ENCODE measurements at places on chromosomes 12 and 14.

DNA sequence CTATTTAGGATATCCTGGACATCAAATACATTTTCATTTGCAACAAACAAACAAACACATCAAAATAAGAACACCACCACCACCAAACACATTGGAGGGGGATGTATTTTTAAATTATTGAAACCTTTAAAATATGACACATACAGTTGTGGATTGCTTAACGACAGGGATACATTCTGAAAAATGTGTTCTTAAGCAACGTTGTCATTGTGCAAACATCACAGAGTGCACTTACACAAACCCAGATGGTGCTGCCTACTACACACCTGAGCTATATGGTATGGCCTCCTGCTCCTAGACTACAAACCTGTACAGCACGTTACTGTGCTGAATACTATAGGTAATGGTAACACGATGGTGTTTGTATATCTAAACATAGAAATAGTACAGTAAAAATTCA is 19.4 kb downstream of the PYGL start:
- DNase-seq = no peak

DNA sequence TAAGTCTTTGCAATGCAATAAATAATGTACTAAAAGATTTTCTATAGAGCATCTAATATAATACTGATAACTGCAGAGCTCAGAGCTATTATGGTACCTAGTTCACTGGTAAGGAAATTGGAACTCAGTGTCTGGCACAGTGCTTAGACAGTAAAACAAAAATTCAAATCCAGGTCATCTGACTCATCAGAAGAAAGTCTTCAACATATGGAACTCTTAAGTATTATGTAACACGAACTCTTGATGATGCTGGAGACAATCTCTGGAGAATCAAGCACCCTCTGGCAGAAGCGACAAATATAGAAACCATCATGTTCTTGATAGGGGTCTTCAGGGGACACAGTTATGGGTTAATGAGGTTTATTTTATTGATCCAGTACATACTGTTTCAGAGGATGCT is 37.3 kb upstream of the TRHDE start:
- no peak for DNase-seq

- DNase-seq = peak; percentile 62
Measured at GRCh38 chr14:99229654-99230207, 42.3 kb downstream of the BCL11B start.

DNA sequence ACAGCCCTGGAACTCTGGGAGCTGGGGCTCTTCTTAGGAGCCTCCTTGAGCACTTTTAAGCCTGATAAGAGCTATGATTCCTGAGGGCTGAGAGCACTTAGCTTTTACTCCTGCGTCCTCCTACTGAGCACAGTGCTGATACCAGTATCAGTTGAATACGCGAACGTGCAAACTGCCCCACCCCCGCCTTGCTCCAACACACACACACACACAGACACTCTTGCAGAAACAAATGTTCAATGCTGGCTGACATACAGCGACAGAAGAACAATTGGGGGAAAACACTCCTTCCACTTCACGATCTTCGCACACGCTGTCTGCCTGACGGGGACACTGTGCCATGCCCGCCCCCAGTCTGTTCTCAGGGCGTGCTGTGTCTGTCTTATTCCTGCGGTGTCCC is 57.2 kb upstream of the DLK1 start:
- no peak for DNase-seq

DNA sequence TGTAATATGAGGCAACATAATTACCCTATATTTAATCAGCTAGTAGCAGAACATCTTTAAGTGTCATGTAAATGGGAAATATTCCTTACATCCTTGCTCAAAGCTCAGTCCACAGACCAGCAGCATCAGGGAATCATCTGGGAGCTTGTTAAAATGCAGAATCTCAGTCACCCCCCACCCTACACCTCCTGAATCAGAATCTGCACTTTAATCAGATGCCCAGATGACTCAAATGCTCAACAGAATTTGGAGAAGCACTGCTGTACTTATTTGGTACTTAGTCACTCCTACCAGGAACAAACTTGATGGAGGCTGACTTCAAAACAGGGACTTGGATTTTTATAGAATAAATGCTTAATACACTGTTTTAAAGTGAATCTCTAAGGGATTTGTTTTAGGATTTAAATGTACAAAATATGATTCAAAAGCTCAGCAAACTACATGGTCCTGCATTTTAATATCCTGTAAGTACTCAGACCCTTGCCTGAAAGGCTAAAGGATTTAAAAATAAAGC is 96.5 kb downstream of the ARMH4 start:
- no peak for DNase-seq

DNA sequence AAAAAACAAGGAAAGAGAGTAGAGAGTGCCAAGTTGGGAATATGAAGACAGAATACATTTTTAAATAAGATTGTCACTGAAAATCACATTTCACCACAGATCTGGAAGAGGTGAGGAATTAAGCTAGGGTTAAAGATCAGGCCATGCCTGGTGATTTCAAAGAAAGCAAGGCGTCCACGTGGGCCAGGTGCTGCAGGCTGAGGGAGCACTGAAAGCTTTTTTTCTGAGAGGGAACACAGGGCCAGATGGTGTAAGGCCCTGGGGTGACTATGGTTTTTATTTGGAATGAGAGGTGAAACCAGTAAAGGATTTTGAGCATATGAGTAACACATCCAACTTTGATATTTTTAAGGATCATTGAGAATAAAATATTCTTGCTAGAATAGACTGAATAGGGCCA is 20.9 kb downstream of the SYT1 start:
- no peak for DNase-seq

- no peak for DNase-seq
Measured at GRCh38 chr12:11702959-11703358, 53.5 kb downstream of the ETV6 start.

DNA sequence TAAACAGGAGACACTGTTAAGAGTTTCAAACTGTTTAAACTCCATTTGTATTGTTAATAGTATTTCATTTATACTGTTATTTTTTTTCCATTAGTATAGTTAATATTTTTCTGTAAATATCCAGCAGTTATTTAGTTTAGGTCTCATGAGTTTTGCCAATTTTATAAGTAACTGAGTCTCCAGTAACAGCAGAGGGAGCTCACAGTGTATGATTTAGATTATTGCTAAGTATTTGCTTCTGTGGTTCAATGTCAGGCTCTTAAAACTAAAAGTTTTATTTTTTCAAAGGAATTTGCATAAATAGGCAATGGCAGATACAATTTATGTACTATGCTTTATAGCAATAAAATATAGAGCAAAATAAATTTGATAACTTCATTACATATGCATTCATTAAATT is 209.7 kb downstream of the ATXN7L3B start:
- DNase-seq = no peak

GRCh38 chr14:95545515-95546168 is 10.8 kb downstream of the GLRX5 start:
- no peak for DNase-seq

- no peak for DNase-seq
Measured at GRCh38 chr14:91354221-91354916, 63.3 kb downstream of the CCDC88C start.

- no peak for DNase-seq
Measured at GRCh38 chr12:50222275-50222783, 55.2 kb upstream of the CERS5 start.

DNA sequence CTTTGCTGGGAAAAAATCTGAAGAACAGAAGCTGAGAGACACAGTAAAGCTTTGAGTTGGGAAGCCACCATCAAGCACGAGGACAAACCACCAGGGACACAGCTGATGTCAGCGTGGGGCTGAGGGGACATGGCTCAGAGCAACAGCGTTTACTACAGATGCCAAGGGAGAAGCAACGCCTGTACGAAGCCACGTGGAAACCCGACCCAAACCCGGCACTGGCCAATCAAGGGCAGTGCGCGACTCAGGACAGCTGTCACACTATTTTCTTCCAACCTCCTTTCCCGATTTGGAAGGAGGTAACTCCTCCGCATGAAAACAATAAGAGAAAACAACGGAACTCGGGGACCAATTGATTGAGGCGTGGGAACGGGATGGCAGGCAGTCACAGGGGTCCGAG is 20.2 kb upstream of the CHGA start:
- DNase-seq = no peak

- DNase-seq = no peak
Measured at GRCh38 chr12:19120795-19121194, 8.7 kb upstream of the PLEKHA5 start.

GRCh38 chr12:55720071-55720564 is at the start of gene RDH5:
Gene RDH5, plus strand, starts transcription at chr12:55720393. Its CDS starts 792 bp downstream, at chr12:55721185.
- DNase-seq = no peak

GRCh38 chr14:22852940-22853767 is 16.8 kb downstream of the MMP14 start:
- DNase-seq = peak; percentile 86

GRCh38 chr14:22291406-22291805 is 297.6 kb downstream of the DAD1 start:
- DNase-seq = no peak

- DNase-seq = no peak
Measured at GRCh38 chr14:64873506-64874219, 6.0 kb downstream of the SPTB start.

GRCh38 chr12:103824845-103825244 is 16.2 kb downstream of the NT5DC3 start:
- DNase-seq = no peak

DNA sequence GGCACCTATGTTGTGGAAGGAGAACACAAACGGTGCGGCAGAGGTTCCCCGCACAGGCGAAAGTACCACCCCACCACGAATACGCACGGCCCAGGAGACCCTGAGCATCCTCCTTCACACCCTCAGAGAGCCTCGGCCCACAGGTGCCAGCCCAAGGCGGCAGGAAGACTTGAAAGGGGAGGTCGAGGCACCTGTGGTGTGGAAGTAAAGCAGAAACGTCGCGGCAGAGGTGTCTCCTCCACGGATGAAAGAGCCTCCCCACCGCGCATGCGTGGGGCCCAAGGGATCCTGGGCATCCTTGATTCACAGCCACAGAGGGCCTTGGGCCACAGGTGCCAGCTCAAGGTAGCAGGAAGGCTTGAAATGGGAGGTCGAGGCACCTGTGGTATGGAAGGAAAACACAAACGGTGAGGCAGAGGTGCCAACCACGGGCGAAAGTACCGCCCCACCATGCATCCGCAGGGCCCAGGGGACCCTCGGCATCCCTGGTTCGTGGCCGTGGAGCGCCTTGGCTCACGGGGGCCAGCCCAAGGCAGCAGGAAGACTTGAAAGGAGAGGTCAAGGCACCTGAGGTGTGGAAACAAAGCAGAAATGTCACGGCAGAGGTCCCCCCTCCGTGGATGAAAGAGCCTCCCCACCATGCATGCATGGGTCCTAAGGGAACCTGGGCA is 380.1 kb downstream of the ALG10 start:
- DNase-seq = peak; percentile 0
